Psoas muscle (tissue), 8 donors: ENCODE measurements at places on chromosomes 11 and 22. TPM values are rescaled to one million over a fixed set of nuclear protein-coding genes. Genes with fewer than 3 reads are reported as not detected.
A peak's percentile ranks its signal among the peaks of the same experiment; 100 is the strongest.

DNA sequence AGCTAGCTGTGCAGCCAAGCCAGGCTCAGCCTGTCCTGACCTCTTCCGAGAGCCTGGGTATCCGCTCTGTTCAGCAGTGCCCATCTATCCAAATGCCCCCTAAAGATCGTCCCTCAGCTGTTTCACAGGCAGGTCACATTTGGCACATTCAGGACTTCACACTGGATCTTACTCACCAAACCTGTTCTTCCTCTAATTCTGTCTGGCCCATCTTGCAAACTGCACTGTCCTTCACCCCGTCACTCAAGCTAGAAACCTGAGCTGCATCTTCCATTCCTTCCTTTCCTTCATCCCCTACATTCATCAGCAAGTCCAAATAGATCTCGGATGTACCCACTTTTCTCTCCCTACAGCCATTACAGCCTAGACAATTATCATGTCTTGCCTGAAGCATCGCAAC, 60.7 kb upstream of the CSNK2A3 start:
- DNase-seq: no peak

- DNase-seq: peak; percentile 76
Observed at GRCh38 chr22:41401781-41402648, 20.3 kb downstream of the TEF start.

- peak; percentile 16 for DNase-seq
Observed at GRCh38 chr22:44667829-44668189, 34.2 kb upstream of the PRR5 start.

DNA sequence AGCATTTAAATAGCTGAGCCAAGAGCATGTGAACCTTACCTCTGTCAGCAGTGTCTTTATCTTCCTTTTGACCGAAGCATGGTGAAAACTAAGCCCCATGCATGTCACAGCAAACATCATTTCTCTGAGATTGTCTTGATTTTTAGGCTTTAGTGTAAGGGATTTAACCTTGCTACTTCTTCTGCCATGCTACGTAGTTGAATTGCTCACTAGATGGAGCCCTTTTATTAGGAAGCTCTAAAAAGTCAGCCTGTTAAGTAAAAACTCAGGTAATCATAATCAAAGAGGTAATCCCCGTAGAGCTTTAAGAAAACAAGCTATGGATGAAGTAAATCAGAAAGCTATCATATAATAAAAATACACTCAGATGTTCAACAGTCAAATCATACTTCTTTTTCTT, 149.5 kb downstream of the PGR start:
- DNase-seq: no peak

DNA sequence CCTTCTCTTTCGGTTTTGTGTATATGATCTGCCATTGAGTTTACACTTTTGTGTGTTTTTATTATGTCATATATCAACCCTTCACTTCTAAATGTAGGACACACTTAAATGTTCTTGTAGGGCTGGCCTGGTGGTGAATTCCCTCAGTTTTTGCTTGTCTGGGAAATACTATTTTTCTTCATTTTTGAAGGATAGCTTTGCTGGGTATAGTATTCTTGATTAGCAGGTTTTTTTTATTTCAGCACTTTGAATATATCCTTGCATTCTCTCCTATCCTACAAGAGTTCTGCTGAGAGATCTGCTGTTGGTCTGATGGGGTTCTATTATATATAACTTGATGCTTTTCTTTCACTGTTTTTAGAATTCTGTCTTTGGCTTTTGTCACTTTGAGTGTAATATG, 79.1 kb downstream of the TECTA start:
- DNase-seq: no peak

APLNR gene
- total RNA-seq: 4.3 TPM
